ENCODE measurements at places on chromosomes 3 and 15.

GRCh38 chr3:117476572-117476971 lies 767.0 kb downstream of the TUSC7 start:
- no peak for DNase-seq

DNA sequence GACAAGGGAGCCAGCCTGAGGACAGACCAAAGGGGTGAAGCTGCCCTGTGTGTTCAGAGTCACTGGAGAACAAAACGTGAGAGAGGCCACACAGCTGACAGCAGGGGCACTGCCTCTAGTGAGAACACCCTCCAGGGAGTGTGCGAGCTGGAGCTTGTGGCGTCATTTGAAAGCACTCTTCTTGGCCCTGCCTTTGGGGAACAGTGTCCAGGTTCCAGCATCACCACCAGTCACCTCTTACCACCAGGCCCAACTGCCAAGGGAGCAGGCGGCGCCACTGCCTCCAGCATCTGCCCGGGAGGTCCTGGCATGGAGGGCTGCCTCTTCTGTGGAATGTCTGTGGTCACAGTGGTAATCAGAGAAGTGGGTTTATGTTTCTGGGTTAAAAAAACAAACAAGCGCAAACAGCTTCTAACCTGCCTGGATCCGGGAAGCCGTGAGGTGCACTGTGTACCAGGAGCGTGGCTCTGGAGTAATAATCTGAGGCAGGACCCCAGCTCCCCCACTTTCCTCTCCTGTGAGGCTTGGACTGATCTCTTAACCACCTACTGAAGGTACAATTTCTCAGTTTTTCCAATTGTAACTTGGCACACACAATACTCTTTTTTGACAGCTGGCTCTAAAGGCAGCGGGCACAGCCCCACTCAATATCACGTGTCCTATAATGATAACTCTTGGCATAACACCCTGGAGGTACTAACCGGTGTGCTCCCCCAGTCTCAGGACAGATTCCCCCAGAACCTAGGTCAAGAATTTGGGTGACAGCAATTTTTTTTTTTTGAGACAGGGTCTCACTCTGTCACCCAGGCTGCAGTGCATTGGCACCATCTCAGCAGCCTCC lies 32.2 kb upstream of the CDCP1 start:
- no peak for DNase-seq

DNA sequence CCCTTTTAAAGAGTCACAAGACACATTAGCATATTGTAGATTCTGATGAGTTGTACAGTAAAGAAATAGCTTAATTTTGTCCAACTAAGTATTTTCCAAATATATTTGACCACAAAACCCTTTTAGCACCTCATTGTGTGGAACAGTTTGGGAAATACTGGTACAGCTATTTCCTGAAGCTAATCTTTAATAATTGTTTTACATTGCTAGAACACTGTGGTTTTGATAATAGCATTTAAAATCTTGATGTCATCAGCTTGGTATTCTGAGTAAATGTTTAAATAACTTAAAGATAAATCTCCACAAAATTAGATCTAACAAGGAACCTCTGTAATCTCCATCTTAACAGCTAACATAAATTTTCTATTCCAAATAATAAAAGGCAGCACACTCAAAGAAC lies 140.0 kb upstream of the MLF1 start:
- no peak for DNase-seq

DNA sequence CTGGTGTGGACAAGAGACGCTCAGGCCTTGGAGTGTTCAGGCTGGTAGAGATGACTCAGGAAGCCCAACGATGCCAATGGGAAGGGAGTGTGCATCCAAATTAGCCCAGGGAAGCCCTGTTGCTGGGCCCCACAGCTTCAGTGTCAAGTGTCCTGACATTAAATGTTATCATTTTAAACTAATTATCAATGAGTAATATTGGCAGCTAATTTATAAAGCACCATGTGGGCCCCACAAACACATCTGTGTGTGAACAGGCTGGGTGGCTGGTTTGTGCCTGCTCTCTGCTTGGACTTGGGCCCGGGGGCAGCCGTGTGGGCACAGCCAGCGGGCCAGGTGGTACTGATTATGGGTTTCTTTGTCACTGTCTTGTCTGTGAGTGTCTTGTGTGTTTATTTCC lies 15.0 kb downstream of the FBLN2 start:
- DNase-seq = no peak

- DNase-seq = no peak
Observed at GRCh38 chr15:58932710-58933280, 684 bp downstream of the SLTM start.

DNA sequence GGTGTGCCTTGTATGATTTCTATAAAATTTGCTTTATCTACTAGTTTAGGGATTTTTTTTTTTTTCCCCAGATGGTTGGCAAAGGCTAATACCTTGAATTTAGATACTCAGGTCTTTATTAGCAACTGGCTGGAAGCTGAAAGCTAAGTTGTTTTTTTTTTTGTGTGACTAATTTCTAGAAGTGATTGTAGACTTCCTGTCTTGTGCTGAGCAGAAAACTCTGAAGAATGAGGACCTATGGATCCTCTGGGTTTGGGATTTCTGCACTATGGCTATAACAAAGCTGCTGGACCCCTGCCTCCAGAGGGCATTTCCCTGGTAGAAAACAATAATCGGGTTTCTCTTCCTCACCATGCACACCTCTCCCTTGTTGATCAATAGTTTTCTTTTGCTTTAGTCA lies 10.0 kb downstream of the ARIH2 start:
- DNase-seq = no peak

DNA sequence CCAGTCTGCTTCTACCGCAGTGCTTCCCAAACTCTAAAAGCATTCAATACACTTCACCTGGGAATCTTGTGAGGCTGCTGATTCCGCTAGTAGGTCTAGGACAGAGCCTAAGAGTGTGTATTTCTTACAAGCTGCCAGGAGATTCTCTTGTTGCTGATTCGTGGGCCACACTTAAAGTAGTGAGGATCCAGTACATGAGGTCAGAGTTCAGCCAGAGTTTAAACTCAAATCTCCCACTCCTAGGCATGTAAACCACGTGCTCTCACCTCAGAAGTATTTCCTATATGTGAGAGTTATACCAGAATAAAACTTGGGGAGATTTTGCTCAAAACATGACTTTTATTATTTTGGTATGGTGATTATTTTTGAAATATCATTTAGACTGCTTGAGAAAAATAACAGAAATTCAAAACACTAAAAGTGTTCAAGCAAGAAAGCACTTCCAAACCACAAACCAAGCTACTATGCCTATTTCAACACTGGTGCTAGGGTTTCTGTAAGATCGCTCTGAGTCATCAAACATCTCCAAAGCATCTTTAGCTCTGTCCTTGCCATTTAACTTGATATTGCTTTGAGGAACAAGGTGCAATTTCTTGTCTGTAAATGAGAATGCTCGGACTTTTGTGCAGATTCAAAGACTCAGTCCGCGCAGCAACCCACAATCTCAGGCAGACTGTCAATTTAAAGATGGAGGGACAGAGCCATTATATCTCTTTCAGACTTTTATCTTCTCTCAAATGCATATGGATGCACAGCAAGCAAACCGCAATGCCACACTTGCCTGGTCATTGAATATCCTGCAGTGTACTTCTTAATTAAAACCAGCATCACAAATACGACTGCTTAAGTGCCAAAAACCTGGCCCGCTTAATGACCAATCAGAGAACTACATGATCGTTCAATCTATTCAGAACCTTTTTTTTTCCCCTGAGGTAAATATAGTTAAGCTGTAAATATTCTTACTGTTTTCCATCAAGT lies 59.8 kb downstream of the AGTR1 start:
- no peak for DNase-seq

- DNase-seq = no peak
Observed at GRCh38 chr3:31724651-31725050, 191.9 kb downstream of the STT3B start.

DNA sequence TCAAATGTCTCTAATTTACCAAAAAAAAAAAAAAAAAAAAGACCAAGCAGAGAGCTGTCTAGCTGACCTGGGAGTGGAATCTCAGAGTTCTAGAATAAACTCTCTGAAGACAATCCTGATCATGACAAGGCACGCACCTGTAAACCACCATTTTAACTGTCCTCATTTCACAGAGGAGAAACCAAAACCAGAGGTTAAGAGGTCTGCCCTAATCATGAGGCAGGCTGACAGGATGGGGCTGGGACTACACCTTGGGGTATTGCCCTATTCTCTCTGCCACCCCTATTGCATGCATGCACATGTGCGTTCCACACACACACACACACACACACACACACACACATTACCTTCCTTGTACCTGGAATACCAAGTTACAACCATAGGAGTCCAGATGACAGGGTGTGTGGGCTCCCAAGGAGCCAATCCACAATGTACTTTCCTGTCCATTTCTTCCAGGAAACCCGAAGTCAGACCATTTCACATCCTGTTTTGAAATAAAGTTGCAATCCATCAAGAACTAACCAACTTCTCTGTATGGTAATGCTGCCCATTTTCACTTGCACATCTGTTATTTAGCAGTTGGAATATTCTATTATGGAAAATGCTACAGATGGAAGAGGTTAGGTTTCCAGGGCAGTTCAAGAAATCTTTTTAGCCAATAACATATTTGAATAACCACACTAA lies 34.6 kb downstream of the HSPBAP1 start:
- DNase-seq = no peak

DNA sequence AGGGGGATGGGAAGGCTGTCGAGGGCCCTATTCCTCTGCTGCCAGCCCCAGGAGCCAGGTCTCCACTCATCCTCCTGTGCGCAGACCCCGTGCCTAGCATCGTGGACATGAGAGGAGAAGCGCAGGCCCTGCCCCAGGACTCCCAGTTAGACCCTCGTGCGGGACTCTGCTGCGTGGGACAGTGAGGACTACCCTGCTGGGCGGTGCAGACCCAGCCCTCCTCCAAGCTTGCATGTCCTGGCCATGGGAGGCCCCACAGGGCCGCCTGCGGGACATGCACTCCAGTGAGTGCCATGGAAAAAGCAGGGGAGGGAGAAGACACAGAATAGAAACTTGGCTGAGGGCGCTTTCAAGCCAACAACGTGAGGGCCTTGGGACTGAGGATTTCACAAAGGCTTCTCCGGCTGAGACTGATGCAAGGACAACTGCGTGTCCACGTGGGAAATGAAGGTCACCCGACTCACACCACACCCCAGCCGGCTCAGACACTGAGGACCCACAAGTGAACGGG lies 62.6 kb upstream of the IQSEC1 start:
- no peak for DNase-seq

- no peak for DNase-seq
Observed at GRCh38 chr3:43526956-43527355, 94.9 kb downstream of the ANO10 start.

DNA sequence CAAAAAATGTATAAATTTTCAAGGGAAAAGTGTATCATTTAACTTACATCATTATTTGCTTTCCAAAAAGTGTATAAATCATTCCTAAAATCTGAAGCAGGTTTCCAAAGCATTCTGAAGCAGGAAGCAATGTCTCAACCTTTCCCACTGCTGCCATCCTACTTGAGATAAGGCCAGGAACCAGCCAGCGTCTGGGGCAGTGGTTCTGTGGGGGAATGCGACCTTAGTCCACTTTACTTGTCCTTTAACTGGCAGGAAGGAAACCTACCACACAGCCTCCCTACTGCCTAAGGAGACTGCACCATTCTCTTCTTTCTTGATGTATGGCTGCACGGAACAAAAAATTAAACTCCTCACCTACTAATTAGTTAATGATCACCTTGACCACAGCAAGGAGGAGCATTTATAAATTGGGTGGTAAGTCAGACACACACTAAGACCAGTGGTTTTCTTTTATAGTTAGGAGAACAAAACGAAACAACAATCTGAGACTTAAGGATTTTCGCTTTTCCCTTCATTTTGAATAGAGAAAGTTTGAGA lies 3.7 kb downstream of the SORD start:
- DNase-seq = no peak

- DNase-seq = no peak
Observed at GRCh38 chr3:26229801-26230200, 392.8 kb upstream of the LRRC3B start.

GRCh38 chr15:69156736-69157381 lies 3.6 kb upstream of the GLCE start:
- DNase-seq = no peak

DNA sequence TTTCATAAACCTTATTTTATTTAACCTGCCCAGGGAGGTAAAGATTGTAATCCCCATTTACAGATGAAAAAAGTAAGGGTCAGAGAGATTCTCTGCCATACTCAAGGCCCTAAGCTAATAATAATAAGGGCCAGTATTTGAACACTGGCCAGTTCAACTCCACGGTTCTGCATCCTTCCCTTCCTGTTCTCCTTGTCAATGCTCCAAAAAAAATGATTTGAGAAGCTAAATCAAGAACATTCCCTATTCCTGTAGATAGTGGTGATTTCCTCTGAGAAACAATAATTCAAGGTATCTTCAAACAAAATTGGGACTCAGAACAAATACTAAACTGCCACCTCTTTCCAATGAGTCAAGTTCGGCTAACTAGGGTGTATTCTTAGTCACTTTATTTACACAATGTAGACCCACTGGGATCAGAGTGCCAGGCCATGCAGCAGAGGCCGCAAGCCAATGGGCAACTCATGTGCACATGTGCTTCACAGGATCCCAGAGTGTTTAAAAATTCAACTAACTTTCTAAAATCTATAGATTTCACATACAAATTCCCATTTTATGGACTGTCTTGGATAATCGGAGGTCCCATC lies 459.6 kb upstream of the WNT5A start:
- no peak for DNase-seq

DNA sequence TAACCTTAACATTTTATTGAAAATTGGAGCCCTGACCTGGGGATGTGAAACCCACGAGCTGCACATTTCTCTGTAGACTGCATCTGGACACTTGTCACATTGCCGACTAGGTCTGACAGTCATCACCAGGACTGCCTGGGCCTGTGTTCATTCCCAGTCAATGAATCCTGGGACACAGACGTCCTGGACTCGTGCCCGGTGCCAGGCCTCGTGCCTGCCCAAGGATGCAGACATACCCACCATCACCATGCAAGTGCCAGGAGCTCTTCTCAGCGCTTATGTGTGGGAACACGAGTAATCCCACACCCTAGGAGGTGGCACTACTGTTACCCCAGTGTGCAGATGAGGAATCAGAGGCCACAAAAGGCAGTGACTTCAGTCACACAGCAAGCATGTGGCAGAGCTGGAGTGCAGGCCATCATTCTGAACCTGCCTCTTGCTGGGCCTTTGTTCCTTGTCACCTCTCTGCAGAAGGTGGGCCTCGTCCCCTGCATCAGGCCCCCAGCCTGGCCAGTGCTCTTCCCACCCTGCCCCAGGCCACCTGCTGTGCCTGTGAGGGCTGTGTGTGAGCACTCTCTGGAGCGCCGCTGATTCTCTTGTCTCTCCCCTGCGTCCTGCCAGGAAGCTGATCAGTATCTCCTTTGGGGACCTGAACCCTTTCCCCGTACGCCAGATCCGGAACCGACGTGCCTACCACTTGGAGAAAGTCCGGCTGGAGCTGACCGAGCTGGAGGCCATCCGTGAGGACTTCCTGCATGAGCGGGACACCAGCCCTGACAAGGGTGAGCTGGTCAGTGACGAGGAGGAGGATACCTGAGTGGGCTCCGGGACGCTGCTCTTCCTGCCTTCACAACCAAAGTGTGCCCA lies 58.5 kb downstream of the ADAMTS7 start:
- no peak for DNase-seq

DNA sequence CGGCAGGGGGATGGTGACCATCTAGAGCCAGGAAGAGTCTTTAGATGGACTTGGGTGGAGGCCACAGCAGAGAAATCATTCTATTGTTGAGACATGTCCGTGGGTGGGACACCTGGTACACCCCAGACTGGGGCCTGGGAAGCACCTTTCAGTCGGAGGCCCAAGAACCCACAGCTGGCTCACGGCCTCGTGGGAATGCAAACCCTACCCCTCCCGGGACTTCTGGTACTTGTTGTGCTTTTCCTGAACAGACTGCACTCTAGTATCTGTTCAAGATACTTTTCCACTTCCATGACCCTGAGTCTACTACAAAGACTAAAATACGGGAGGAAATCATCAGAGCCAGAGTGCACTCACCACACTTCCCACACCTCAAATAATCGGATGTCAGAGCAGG lies 60.7 kb downstream of the BDH1 start:
- DNase-seq = no peak
